ENCODE measurements at places on chromosomes 11 and 22.
A peak's percentile ranks its signal among the peaks of the same experiment; 100 is the strongest.

GRCh38 chr11:48050304-48050703 lies 69.9 kb downstream of the PTPRJ start:
- H3K27ac ChIP-seq, result peak overlapping the region; percentile 6
- H3K36me3 ChIP-seq, result peaks cover 25% of the 10 kb centered on the region
- DNase-seq, result no peak
- H3K4me3 ChIP-seq, result no peak overlapping the region
- H3K27me3 ChIP-seq, result no peaks in the 10 kb centered on the region

DNA sequence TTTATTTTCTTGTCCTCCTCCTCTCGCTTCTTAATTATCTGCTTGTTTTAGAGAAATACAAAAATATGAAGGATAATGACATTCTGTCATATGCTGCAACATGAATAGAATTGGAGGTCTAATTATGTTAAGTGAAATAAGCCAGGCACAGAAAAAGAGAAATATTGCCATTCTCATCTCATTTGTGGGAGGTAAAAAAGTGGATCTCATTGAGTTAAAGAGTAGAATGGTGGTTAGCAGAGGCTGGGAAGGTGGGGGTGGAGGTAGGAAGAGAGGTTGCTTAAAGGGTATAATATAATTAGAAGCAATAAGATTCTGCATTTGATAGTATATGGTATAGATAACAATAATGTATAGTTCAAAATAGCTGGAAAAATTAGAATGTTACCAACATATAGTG lies 231.3 kb downstream of the JRKL start:
- no peak for DNase-seq
- no peak overlapping the region for H3K4me3 ChIP-seq
- H3K27ac ChIP-seq, result no peak overlapping the region

DNA sequence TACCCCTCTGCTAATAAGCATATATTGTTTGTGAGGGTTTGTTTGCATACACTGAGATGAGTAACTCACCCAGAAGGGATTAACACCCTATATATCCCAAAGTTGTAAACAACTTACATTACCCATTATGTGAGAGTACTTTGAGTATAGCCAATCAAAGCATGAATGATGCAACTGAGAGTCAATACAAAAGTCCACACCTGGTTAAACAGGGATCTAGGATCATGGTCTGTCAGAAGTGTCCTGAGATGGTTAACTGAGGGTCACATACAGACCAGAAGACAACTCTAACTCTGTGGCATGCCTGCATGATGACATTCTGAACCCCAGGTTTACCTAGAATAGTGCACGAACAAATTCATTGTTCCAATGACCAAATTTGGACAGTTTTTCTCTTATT lies 17.4 kb upstream of the OR10A5 start:
- no peaks in the 10 kb centered on the region for H3K36me3 ChIP-seq
- no peak overlapping the region for H3K27ac ChIP-seq
- peaks cover 22% of the 10 kb centered on the region for H3K27me3 ChIP-seq
- H3K4me1 ChIP-seq, result no peaks in the 10 kb centered on the region

DNA sequence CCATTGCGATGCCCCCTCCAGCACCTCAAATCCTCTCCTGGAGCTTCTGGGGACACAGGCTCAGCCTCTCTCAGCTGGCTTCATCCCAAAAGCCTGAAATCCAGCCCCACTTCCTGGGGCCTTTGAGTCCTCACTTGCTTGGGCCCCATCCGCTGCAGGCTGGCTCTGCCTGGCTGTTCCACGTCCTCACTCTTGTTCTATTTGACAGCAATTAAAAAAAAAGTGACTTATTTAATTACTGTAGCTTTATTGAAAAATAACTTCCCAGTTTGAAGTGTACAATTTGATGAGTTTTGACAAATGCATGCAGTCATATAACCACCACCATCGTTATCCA lies 27.2 kb downstream of the PARVG start:
- no peak overlapping the region for H3K27ac ChIP-seq
- peaks cover 42% of the 10 kb centered on the region for H3K36me3 ChIP-seq
- no peak for DNase-seq
- no peaks in the 10 kb centered on the region for H3K27me3 ChIP-seq

GRCh38 chr11:133842053-133842452 lies 3.3 kb downstream of the SPATA19 start:
- H3K4me3 ChIP-seq, result no peak overlapping the region
- H3K27me3 ChIP-seq, result peaks cover 11% of the 10 kb centered on the region
- peaks cover 5% of the 10 kb centered on the region for H3K4me1 ChIP-seq

- peaks cover 25% of the 10 kb centered on the region for H3K36me3 ChIP-seq
- H3K4me1 ChIP-seq, result no peaks in the 10 kb centered on the region
- H3K4me3 ChIP-seq, result no peak overlapping the region
- no peak overlapping the region for H3K27ac ChIP-seq
These were observed 294.5 kb downstream of the BRD1 start for GRCh38 chr22:49532869-49533802.
